CD8-positive, alpha-beta memory T cell (primary cell): ENCODE measurements at places on chromosomes 16 and 17. TPM values are rescaled to one million over a fixed set of nuclear protein-coding genes. Genes with fewer than 3 reads are reported as not detected.

Gene SEPTIN12
- not detected for total RNA-seq

Gene KRTAP4-4
- total RNA-seq: not detected

Gene KRTAP3-2
- not detected for total RNA-seq

Gene G6PC1
- not detected for total RNA-seq

Gene PRSS22
- not detected for total RNA-seq

Gene TNFSF13
- total RNA-seq: 1.6 TPM

Gene TBX2
- total RNA-seq: 0.11 TPM

Gene CA5A
- not detected for total RNA-seq

Gene CHST4
- not detected for total RNA-seq

Gene PRM2
- total RNA-seq: not detected

Gene KRTAP3-1
- not detected for total RNA-seq

Gene STARD3
- total RNA-seq: 71.4 TPM

- no peak for DNase-seq
Measured at GRCh38 chr17:81003711-81004475, 12.3 kb downstream of the CHMP6 start.

- no peak for DNase-seq
Measured at GRCh38 chr16:4375717-4376116, 4.1 kb downstream of the VASN start.

DNA sequence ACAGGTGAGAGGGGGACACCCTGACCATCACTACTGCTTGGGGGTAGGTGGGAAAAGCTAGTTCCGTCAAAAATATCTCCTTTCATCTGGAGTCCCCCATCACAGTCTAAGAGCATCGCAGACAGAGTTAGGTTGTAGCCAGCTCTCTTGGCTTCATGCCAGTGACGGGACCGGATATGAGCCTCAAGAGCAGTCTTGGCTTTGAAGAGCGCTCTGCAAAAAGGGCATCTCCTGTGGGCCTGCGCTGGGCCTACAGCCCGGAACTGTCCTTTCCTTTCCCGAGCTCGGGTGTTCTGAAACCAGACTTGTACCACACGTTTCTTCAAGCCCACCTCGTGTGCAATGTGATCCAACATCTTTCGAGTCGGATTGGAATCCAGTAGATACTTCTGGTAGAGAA is 253.6 kb downstream of the ZFHX3 start:
- no peak for DNase-seq

DNA sequence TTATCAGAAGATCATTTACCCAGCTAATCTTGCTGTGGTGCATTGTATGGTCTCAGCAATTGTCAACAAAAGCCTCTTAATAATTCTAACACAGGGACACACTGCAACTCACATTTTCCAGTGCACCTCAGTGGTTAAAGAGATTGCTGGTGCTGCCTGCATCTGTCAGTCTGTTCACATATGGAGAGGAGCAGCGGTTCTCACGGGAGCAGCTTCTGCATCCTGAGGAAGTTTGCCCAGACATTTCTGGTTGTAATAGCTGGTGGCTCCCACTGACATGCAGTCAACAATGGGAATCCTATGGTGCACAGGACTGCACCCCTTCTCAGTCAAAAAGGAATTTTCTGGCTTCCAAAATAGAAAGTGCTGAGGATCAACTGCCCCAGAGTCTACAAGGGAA is 7.8 kb downstream of the GGA2 start:
- DNase-seq: no peak

- DNase-seq: no peak
Measured at GRCh38 chr16:23306199-23307100, 4.3 kb downstream of the SCNN1B start.

DNA sequence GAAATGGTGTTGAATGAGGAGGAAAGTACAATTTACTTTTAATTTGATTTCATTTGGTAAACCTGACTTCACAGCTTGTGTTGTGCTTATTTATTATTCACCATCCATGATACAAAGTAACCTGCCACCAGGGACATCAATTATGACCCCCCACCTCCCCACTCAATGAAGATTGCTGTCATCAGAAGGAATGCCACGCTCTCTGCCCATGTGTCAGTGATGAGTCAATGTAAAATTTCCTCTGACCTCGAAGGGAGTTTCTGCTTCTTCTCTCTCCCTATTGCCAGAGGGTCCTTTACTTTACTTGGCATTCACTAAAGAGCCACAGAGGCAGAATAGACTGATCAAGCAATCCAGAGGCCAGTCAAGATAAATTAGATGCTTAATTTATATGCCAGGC is 759.7 kb downstream of the CDH11 start:
- no peak for DNase-seq

- no peak for DNase-seq
Measured at GRCh38 chr17:27545562-27546229, 85.3 kb upstream of the LGALS9 start.

GRCh38 chr17:79792984-79793923 is 3.6 kb downstream of the CBX8 start:
- no peak for DNase-seq

DNA sequence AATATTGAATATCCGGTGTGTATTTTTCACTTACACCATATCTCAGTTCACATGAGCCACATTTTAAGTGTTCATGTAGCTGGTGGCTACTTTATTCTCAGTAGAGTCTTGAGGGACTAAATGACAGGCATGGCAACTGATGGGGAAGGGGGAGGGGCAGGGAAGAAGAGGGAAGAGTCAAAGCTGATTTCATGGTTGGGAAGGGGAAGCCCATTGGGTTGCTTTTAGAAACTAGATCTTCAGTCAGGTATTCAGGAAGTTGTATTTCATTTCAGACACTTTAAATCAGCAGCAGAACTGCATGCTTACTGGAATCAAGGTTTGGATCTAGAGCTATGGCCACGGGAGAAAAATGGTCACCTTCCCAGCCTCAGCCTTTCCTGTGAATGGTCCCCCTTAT is 2.9 kb upstream of the WIPI1 start:
- no peak for DNase-seq

- DNase-seq: no peak
Measured at GRCh38 chr16:6499413-6499812, 833.2 kb upstream of the RBFOX1 start.

GRCh38 chr16:54174201-54174600 is 112.4 kb downstream of the IRX3 start:
- DNase-seq: no peak

GRCh38 chr16:9481747-9482730 is 390.6 kb downstream of the HAPSTR1 start:
- DNase-seq: no peak

GRCh38 chr16:75486676-75487313 is 8.4 kb downstream of the CHST6 start:
- no peak for DNase-seq

- DNase-seq: no peak
Measured at GRCh38 chr17:43615330-43616028, 46.2 kb downstream of the MEOX1 start.

- DNase-seq: no peak
Measured at GRCh38 chr17:80460429-80460834, 16.0 kb downstream of the NPTX1 start.

- no peak for DNase-seq
Measured at GRCh38 chr16:80666378-80667250, 125.8 kb downstream of the DYNLRB2 start.

DNA sequence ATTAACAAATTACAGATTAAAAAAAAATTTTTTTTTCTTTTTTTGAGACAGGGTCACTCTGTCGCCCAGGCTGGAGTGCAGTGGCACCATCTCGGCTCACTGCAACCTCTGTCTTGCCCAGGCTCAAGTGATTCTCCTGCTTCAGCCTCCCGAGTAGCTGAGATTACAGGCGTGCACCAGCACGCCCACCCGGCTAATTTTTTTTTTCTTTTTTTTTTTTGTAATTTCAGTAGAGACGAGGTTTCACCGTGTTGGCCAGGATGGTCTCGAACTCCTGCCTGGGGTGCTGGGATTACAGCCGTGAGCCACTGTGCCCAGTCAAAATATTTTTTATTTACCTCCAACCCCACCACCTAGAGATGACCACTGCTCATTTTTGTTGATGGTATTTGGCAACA is 25.5 kb downstream of the ACTG1 start:
- DNase-seq: no peak
